ENCODE measurements at places on chromosomes 7 and 10.

DNA sequence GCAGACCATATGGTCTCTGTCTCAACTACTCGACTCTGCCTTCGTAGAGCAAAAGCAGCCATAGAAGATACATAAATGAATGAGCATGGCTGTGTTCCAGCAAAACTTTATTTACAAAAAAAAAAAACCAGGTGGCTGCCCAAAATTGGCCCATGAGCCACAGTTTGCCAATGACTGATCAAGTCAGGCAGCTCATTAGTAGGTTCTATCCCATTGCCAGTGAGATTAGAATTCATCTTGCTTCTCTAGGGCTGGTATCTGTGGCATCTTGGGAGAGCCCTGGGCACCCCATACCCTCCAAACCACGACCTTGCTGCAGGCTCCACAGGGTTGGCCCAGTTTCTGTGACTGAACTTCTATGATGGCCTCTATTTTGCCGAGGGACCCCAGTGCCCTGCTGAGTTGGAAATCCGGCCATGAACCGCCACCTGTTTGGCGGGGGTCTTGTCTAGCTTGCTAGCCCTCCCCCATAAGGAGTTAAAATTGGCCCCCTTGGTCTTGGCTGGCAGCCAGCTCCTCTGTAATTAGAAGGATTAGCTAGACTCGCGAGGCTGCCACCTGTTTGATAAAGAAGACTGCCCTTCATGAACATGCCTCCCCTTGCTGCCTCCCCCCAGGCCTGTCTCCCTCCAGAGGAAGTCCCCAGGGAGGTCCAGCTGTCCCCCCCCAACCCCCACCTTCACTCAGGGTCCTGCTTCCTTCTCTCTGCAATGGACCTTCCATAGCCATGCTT, 83.9 kb downstream of the CHN2 start:
- ATAC-seq: no peak

DNA sequence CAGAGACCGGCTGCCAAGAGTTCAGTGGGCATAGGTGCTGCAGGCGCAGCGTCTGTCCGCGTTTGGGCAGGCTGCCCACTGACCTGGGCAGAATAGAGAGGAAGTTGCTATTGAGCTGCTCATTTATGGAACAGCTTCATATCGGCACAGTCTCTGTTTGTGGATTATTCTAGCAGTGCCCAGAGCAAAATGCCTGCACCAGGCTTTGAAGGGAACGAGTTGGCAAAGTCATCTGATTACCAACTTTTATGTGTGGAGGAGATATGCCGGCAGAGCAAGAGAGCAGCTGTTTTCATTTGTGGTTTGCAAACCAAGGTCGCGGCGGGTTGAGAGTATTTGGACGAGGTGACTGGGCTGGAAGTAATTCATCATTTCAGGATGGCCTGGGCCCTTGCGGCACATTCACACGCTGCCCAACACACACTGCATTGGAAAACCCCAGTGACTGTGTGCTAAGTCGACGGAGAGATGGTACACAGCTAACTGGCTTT, 228.5 kb downstream of the TCERG1L start:
- ATAC-seq: no peak

DNA sequence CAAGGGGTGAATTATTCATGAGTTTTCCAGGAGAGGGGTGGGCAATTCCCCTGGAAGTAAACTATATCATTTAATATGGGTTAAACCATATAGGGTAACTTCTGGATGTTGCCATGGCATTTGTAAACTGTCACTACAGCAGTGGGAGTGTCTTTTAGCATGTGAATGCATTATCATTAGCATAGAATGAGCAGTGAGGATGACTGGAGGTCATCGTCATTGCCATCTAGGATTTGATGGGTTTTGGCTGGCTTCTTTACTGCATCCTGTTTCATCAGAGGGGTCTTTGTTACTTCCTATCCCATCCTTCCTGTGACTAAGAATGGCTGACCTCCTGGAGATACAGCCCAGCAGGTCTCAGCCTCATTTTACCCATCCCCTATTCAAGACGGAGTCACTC, 139.5 kb upstream of the PRKCQ start:
- no peak for ATAC-seq

GRCh38 chr10:118809357-118810220, 54.8 kb upstream of the CACUL1 start:
- no peak for ATAC-seq

DNA sequence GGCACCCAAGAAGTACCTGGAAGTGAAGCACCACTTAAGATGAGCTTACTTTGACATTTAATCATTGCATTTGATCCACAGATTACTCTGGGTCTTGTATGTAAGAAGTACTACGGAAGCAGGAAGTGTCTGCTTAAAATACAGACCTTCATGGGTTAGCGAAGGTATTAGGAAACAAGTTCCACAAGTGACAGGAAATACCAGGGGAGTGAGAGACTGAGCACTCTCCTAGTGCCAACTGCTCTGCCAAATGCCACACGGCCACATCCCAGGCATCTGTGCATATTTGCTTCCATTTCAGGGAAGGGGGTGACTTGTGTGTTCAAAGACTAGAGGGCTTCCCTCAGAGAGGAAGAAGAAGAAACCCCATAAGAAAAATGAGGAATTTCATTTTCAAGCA, 57.2 kb upstream of the ANK3 start:
- no peak for ATAC-seq

DNA sequence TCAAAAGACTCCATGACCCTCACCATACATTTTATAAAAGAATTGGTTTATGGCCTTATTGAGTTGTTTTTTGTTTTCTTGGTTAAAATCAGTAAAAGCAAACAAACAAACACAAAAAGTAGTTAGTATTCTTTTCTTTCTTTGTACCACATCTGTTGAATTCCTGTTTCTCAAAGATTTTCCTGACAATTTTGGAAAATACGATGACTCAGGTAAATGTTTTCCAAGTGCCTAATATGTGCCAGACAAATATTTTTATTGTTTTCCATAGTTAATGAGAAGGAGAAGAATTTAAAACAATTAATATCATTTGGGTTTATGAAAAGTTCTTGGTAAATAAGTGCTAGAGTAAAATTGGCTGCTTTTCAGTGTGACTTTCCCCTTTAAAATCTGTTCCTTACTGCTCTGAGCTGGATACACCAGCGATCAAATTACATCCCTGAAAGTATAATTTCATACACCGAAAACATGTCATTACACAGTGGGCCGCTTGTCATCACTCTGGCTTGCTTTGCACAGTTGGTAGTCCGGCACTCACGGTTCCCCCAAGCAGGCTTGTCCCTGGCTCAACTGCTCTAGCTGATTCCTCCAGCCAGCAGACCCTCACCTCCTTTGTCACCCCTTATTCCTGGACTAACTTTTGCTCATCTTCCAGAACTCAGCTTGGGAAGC, 80.5 kb downstream of the TBXAS1 start:
- no peak for ATAC-seq

GRCh38 chr7:18495412-18496340, at the start of gene HDAC9:
HDAC9 (plus strand) TSS chr7:18495749; CDS start chr7:18496303, 554 bp downstream.
- ATAC-seq: peak; percentile 59

DNA sequence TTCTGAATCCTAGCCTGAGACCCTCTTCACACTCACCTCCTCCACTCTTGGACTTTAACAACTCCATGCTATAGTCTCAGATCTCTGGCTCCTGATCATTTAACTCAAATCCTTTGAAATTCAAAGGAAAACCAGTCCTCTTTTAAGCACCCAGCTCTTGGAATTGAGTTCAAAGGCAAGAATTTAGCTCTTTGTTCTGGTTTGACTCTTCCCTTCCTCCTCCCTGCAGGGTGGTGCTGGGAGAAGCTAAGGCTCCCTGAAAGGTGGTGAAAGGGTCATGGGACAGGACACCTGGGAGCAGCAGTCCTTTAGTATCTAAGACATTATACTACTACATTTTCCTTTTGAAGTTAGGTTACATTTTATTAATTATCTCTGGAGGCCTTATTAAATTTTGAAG, 259.4 kb downstream of the CCSER2 start:
- ATAC-seq: no peak
